Astrocyte (in vitro differentiated cells and primary cell): ENCODE measurements at places on chromosomes 3 and 15. TPM values are rescaled to one million over a fixed set of nuclear protein-coding genes. Genes with fewer than 3 reads are reported as not detected.

- no peak for DNase-seq
Measured at GRCh38 chr3:46524008-46524407, 26.2 kb downstream of the RTP3 start.

DNA sequence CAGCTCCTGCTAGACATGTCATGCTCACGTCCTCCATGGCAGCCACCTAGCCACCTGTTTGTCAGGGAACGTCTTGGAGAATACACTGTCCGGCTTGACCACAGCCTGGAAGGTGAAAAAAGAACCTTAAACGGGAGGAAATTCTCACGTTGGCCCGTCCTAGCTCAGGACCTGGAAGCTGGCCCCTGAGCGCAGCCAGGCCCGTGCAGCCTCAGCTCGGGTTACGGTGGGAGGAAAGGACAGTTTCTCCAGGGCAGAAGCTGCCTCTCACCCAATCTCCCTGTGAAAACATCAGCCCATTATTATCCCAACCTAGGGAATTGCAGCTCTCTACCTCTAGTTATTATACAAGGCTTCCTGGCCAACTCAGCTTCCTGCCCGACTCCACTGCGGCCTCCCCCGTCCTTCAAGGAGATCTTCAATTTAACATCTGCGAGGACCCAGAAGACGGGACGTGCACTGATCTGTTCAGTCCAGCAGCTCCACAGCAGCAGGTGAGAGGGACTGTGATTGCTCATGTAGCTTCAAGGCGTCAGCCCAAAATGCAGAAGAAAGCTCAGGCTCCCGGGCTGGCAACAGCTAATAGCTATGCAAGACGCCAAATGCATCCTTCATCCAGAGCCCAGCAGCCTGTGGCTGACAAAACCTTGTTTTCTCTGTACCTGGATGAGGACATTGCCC, 84.7 kb downstream of the ADAMTS17 start:
- no peak for DNase-seq

Gene CRABP1
- total RNA-seq, result 0.30 TPM in 1 of 2 replicates, not detected in the other

DNA sequence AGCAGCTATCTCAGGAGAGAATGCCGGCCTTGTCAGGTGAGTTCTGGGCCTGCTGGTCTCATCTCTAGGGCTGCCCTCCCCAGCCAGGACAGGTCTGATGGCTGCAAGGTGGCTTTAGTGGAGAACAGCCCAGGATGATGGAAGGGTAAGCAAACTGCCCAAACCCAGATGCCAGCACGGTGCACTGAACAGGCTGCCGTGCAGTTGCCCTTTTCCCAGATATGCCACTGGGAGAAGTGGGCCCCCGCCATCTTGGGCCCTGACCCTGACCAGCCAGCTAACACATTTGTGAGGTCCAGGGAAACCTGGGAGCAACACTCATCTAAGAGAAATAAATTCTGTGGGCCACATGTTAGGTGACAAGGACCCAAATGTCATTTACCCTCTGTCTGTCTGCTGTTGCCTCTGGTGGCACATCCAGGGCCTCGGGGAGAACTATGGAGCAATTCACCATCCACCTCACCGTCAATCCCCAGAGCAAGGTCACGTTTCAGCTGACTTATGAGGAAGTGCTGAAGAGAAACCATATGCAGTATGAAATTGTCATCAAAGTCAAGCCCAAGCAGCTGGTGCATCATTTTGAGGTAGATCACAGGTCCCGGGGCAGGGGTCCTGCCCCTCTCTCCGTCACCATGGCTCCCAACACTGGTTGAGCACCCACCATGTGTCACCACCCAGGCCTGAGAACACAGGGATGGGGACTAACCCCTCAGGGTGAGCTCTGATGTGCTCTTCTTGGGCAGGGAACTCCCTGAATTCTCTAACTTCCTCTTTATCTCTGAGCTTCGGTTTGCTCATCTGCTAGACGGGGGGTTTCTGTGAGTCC, 1.8 kb downstream of the ITIH1 start:
- no peak for DNase-seq

DNA sequence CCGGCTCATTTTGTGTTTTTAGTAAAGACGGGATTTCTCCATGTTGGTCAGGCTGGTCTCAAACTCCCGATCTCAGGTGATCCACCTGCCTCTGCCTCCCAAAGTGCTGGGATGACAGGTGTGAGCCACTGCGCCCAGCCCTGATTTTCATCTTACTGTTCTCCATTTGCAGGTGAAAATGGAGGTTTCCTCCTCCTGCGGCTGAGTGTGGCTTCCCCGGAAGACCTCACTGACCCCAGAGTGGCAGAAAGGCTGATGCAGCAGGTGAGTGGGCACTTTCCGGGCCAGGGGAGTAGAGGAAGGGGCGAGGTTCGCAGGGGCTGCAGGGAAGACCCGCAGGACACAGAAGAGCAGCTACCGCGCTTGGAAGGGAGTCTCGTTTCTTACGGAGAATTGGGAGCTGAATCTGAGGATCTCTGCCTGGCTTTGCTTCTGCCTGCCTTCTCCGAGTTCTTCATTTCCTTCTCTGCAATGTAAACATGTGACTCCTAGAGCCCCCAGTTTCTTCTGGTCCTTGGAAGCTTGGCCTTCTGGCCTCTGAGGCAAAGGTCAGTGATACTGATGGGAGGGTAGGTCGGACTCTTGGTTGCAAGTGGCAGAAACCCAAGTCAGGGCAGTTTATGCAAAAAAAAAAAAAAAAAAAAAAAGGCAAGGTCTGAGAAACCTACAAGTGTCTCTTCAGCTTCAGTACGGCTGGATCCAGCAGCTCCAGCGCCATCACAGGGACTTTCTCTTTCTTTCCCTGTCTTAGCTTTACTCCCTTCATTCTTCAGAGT, 8.9 kb downstream of the MUC20 start:
- no peak for DNase-seq

Gene SNRPA1
- 65.9 and 79.5 TPM in 2 replicates for total RNA-seq

DNA sequence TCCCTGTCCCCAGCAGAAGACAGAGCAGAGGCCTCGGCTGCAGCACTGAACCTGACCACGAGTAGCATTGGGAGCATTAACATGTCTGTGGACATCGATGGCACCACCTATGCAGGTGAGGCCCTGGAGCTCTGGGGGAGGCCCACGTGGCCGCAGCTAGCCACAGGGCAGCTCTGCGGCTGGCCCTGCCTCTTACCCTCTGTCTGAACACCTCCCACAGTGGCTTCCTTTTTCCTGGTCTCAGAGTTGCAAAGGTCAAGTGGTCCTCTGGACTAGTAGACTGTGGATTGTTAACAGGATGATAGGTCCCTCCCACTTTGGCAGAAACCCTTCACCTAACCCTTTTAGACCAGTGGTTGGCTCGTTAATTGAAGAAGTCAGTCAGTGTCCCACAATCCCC, 22.5 kb upstream of the CLK3 start:
- no peak for DNase-seq

GRCh38 chr3:5187920-5188418, 462 bp downstream of the EDEM1 start:
- no peak for DNase-seq

GRCh38 chr3:63970631-63971475, 52.4 kb downstream of the PSMD6 start:
- DNase-seq, result peak; percentile 16

DNA sequence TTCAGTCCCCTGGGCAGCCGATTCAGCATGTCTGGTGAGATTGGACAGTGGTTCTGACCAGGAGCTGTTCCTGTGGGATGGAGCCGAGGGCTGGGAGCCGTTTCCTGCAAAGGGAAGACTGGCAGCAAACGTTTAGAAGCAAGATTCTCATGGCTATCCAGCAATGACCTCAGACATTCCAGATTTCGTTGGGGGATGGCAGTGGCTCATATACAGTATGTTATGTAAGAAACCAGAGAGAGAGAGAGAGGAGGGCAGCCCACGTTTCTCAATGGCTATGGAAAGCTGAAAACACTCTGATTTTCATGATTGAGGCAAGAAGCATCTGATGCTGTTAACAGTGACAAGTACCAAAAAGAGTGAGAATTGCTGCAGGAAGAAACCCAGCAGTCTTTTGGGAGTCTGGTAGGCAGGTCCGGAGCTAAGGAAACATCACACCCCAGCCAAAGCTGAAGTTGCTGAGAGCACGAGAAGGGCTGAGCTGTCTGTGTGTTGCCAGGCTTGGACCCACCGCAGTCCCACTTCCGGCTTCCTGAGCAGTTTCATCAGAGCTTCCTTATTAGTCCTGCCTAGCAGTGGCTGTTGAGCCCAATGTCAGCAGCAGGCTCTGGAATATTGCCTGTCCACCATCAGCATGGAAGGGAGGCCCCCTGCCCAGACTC, 25.6 kb upstream of the VPS8 start:
- peak; percentile 67 for DNase-seq

Gene IGSF10
- total RNA-seq, result 0.43 and 0.84 TPM in 2 replicates

DNA sequence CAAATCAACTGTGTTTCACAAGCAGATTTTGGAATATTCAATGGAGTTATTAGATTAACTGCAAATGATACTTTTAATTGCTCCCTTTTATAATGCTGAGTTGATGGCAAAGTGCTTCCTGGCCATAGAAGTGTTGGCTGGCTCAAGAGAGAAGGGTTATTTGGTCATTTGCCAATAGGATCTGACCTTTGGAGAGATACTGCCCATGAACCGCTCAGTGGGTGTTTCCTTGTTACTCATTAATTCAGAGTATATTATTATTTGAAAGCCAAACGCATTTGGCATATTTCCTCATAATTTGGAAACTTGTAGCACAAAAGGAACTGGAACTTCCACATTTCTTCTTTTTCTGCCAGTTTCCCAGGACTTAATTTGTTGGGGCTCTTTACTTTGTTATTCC, 234.7 kb downstream of the CDIN1 start:
- no peak for DNase-seq

DNA sequence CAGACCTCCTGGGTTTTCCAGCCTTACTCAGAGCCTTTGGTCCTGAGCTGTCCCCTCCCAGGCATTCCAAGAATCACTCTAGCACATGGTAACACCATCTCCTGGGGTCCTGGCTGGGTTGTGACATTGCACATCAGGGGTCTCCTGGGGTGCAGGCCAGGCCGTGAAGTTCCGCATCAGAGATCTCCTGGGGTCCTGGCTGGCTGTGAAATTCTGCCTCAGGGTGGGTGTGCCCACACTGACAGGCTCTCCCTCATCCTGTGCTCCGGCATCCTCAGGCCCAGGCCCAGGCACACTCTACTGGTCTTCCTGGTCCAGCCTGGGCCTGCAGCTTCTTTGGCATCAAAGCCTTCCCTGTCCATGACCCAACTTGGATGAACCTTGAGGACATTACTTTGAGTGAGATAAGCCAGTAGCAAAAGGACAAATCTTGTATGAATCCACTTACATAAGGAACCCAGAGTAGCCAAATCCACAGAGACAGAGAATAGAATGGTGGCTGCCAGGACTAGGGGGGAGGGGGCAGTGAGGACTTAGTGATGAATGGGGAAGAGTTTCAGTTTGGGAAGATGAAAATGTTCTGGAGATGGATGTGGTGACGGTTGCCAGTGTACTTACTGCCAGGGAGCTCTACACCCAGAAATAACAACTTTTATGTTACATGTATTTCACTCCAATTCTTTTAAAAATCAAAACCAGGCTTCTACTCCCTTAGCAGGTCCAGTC, 49.1 kb upstream of the KLF13 start:
- DNase-seq, result no peak

Gene AHSG
- not detected in 2 replicates for total RNA-seq

- no peak for DNase-seq
Measured at GRCh38 chr3:134084242-134084950, 54.7 kb upstream of the SLCO2A1 start.

DNA sequence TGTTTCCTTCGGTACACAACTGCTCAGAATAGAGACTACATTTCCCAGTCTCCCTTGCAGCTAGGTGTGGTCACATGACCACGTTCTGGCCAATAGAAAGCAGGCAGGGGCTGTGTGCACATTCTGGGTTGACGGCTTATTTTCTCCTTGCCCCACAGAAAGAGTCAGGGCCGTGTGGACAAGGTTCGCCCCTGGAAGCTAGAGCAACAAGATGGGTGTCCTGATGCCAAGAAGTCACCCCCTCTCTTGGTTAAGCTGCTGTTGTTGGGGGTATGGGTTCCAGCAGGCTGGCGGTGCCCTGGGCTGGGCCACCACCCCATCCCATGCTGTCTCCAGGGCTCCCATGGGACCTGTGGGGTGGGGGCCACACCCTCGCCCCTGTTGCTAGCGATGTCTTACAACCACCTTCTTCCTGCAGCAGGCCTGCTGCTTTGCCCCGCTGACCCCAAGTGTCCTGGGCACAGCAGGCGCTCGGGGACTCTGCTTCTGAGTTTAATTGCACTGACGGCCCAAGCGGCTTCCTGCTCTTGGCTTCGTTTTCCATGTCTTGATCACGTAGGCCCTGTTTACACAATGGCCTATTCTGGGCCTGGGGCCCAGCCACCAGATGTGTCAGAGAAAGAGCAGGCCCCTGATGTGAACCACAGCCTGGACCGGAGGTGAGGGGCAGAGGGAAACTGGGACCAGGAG, 24.9 kb downstream of the ABTB1 start:
- peak; percentile 70 for DNase-seq

Gene TTLL13
- 0.14 TPM in 1 of 2 replicates, not detected in the other for total RNA-seq

Gene TMEM207
- total RNA-seq, result not detected in 2 replicates

DNA sequence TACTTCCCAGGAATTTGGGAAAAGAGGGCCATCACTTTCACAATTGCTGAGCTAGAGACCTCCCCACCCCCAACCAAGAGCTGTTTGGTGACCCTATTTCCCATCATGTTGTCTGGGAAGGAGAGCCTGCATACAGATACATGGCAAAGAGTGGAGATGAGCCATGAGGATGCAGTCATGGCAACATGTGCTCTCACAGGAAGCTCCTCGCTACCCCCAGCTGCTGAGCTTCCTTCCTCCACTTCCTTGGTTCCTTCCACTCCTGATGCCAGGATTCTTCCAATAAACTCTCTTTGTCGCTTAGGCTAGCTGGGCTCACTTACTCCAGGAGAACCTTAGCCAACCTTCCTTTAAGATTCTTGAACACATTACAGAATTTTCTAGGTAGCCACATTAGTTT, 48.3 kb upstream of the MUC13 start:
- no peak for DNase-seq

Gene GABRB3
- total RNA-seq, result 43.2 and 47.9 TPM in 2 replicates

DNA sequence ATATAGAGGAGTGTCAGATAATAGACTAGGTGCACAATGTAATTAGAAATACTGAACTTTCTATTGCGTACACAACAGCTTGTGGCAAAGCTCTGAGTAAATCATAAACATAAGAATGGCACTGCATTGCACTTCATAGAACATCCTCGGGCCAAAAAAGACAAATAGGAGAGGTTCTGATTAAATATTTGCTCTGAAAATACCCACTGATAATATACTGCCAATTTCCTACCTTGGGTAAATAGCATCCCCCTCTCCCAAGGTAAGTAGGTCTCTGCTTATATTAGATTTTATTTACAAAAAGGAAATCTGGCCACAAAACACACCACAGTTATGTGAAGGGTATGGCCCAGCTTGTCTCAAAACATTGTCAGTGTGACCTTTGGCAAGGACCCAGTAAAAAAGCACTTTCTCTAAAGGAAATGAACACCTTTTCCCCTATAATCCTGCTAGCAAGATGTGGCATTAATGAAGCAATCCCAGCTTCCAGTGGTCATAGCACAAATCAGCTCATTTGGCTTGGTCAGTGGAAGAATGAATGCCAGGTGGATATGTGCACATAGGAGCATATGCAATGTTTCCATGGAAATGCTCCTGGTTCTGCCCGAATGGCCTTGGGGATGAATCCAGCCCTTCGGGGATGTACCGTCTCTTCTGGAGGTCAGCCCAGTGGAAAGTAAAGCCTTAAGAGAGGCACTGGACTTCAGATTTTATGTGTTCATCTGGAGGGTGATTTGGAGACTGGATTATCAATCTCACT, 315.9 kb downstream of the LSAMP start:
- no peak for DNase-seq

- no peak for DNase-seq
Measured at GRCh38 chr3:186105543-186105942, 3.3 kb downstream of the ETV5 start.

GRCh38 chr3:57066471-57066870, 6.0 kb downstream of the SPATA12 start:
- peak; percentile 54 for DNase-seq
